ENCODE measurements at places on chromosomes 6 and 20.

GRCh38 chr6:149452037-149452939 lies 32.5 kb downstream of the ZC3H12D start:
- no peak for DNase-seq

DNA sequence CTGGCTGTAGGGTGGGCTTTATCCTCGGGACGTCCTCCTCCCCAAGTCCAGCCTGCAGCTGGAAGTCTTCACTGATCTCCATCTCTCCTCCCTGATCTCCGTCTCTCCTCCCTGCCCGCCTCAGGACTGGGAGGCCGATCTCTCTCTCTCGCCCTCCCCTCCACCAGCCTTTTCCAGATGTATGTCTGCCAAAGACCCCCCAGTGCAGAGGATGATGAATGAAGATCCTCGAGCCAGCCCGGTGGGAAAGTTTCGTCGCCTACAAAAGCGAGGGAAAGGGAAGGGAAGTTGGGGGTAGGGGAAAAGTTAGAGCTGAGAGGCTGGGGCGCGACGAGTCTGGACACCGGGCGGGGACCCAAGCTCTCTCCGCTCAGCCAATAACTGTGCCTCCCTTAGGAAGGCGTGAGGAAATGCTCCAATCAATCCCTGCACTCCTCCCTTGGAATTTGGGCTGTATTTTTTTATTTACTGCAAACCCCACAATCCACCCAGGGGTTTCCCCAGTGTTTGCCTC lies 595 bp upstream of the SRF start:
- peak; percentile 90 for DNase-seq

GRCh38 chr20:52755744-52756143 lies 216.4 kb upstream of the TSHZ2 start:
- no peak for DNase-seq

DNA sequence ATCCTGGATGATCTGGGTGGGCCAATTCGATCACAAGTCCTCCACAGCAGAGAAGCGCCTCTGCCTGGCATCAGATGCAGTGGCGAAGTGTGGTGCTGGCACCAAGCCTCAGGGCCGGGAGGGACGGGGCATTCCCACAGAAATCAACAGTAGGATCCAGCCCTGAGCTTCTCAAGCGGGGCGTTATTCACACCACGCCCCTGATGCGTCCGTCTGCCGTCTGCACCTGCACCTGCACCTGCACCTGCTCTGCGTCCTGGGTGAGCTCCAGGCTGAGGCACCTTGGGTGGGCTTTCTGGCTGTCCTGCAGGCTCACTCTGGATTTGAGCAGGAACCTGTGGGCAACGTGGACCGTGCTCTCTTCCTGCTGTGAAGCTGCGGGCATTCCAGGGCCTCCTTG lies 13.8 kb upstream of the NTSR1 start:
- DNase-seq, result no peak

GRCh38 chr6:73391675-73392074 lies 3.0 kb upstream of the DDX43 start:
- no peak for DNase-seq

- DNase-seq, result no peak
These were observed 255.8 kb downstream of the QKI start for GRCh38 chr6:163670336-163670735.

DNA sequence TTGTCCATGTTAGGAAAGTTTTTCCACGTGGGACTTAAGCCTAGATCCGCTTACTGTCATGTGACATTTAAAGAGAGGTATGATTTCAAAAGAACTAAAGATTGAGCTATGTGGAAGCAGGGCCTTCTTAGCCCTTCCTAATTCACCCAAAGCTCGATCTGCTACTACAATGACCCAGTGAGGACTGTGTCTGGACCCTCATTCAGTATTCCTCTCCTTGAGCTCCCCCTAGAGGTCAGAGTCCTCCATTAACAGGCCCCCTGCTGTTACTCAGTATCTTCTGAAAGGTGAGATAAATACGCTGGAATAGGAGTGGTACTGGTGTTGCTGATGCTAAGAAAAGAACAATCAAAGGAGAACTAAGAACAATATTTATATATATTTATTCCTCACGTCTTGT lies 414.0 kb downstream of the GJA1 start:
- DNase-seq, result peak; percentile 4

GRCh38 chr6:53984163-53984562 lies 127.1 kb upstream of the MLIP start:
- DNase-seq, result no peak
